Pulmonary artery endothelial cell (primary cell): ENCODE measurements at places on chromosomes 12 and 14. TPM values are rescaled to one million over a fixed set of nuclear protein-coding genes. Genes with fewer than 3 reads are reported as not detected.

Gene SLC25A21
- 1.2 and 2.2 TPM in 2 replicates for total RNA-seq

Gene GPR132
- 0.07 TPM in 1 of 2 replicates, not detected in the other for total RNA-seq

Gene RFX4
- not detected in 2 replicates for total RNA-seq

GRCh38 chr14:55298500-55298822, 27.2 kb downstream of the FBXO34 start:
- no peak for DNase-seq

GRCh38 chr12:107622001-107622400, 63.6 kb upstream of the PWP1 start:
- DNase-seq, result no peak

DNA sequence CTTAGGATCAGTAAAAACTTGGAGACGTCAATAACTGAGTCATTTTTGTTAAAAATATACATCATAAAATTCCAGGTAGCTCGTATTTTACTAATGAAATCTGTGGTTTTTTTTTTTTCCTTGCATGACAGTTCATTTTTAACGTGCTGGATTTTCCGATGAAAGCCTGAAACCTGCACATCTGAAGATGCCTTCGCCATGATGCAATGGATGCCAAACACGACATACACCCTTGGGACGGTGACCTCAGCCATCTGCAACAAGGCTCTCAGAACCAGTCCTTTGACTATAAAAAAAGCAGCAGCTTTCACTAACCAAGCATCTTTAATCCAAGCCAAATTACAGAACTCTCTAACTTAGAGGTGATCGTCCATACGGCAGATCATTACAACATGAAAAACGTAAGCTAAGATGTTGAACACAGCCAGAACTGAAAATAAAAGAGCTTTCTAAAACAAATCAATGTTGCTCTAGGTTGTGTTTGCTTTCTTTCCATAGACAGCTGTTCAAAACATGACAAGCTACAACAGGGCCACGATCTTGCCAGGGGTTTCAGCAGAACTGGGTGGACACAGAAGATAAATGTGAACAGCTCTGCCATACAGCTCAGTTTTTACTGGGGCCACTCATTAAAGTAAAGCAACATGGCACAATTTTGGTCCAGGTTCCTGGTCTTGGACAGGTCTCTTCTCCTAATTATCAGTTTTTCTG, 7.8 kb downstream of the NIN start:
- DNase-seq, result no peak

DNA sequence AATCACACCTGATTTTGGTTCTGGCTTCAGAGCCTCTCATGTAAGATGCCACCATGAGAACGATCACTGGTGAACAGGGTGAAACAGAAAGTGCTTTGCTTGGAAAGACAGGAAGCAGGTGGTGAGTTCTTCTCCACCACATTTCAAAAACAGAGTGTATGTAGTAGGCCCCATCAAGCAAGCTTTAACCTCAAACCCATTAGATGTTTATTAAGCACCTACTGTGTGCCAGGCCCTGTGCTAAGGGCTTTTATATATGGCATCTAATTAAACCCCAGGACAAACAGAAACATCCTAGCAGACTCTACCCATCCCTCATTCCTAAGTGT, 47.8 kb upstream of the MED13L start:
- no peak for DNase-seq

DNA sequence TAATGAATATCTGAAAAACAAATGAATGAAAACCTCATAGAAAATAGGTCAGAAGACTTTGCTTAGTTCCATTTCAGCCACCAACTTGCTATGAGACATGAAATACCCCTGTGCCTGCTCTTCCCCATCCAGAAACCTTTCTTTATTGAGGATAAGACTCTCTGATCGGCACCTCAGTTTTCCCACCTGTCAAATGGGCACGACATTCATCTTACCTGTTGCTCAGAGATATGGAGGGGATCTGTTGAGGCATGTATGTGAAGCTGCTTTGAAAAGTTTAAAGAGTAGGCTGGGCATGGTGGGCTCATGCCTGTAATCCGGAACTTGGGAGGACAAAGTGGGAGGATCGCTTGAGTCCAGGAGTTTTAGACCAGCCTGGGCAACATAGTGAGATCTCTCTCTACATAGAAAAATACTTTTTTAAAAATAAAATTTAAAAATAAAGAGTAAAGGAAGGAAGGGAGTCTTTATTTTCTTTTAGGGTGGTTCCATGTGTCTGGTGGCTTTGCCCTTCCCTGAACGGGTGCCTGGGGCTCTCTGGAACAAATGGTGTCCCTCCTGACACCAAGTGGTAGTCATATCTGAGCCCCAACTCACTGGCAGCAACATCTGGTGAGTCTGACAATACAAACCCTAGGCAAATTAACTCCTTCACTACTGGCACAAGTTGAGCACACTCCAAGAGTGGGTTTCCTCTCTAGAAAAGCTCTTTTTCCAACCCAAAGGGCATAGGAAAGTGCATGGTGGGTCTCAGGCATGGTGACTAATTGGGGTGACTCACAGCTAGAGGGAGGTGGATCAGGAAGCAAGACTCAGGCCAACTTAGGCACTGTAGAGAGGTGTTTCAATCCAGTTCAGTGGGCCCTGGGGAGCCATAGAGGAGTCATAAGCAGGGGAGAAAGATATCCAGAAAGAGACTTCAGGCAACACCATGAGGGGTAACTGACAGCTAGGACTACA, 42.1 kb downstream of the MAP1LC3B2 start:
- DNase-seq, result no peak

DNA sequence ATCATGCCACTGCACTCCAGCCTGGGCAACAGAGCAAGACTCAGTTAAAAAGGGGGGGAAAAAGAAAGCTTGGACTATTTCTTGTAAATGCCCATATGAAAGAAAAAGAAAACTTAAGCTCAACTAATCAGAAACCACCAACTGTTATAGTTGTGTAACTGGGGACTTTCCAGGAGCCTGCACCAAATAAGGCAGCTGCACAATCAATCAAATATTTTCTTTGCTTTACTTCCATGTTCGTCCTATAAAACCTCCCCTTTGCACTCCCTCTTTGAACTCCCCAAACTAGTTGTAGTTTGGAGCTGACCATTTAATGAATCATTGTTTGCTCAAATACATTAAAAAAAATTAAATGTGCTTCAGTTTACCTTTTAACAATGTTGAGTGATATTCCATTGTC, 54.9 kb downstream of the OTOGL start:
- DNase-seq, result no peak
